ENCODE measurements at places on chromosomes 12 and 14.

DNA sequence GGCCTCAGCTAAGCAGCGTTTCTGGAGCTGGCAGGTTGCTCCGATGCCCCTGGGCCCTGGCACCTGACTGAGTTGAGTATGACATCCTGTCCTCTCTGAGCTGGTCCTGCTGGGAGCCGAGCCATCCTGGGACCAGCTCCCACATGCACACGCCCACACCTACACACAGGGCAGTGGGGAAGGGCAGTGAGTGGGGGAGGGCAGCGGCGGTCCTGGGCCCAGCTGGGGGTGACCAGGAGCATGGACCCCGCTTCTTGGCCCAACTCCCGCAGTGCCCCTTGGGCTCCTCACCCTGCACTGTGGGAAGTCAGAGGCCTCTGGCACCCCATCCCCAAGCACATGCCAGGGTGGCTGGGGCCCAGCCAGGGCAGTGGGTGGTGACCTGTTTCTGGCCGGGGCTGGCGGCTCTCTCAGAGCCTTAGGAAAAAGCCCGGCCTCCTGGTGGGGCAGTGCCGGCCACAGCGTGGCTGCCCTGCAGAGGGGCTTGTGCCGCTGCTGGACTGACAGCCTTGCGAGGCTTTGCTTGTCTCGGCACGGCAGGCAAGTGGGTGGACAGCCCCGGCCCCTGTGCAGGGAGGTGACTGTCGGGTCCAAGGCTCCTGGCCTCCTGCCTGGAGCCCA, 5.9 kb upstream of the CRIP2 start:
- DNase-seq: no peak

DNA sequence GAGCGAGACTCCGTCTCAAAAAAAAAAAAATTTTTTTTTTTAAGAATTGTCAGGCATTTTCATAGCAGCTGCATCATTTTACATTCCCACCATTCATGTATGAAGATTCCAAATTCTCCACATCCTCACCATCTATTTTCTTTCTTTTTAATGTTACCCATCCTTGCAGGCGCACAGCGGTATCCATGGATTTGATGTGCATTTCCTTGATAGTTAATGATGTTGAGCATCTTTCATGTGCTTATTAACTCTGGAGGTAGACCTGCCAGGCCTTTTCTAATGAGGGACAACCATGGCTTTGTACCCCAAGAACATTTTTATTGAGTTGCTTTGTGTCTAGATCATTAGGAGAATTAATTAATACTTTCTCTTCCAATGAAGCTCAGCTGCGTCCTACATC, 1.6 kb upstream of the RNF34 start:
- DNase-seq: no peak

DNA sequence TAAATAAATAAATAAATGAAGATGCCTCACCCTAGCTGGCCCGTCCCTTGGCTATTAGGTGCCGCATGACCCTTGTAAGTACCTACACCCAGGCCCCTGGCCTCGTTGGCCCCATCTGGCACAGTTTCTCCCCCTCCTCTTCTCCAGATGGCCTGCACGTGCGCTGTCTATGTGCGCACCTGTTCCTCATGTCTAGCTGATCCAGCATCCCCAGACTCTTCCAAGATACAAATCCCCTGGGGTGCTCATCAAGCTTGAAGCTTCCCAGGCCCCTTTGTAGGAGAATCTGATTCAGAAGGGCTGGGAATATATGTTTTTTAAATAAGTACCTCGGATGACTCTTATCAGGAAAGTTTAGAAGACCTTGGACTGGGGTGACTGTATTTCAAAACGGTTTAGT, 133.3 kb downstream of the CHST11 start:
- DNase-seq: no peak

DNA sequence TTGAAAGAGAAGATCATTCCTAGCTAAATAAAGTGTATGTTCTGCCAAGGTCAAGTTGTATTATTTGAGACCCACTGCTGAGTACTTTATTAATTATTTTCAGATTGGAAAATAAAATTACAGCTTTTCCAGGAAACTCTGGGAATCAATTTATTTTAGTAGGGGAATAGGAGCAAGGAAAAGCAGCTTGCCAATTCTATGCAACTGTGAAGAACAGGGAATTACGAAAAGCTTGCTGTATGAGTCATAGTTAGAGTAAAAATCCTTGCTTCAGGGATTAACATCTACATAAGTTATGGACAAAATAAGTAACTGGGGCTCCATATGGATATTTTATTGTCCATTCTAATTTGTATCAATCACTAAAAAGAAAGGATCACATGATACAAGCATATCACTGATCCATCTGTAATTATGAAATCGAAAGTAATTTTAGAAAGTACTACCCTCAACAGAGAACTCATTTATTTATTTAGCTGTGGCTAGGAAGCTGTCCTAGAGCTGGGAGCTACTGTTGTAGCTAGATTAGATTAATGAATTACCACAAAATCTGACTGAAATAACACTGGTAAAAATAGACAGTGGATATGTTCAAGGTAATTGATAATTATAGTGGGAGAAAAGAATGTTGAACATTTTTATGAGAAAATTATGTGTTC, 303.5 kb upstream of the NPAS3 start:
- no peak for DNase-seq

DNA sequence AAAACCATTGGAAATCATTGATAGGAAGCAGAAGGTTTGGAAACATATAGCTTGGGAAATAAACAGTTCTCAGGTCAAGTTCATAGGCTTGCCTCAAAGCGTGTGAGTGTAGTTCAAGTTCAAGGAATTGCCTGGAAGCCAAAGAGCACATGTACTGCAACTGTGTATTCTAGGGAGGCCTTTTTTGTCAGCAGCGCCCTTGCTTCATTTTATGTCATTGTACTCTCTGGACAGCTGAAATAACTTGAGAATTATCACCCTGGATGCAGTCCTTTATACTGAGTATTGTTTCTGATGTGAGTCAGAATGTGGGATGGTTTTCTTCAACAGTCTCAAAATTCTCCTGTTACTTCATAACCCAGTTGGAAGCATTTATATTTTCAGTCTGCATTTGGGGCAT, 16.0 kb upstream of the EVL start:
- DNase-seq: no peak

- no peak for DNase-seq
Observed at GRCh38 chr12:51192284-51192671, 19.3 kb upstream of the TFCP2 start.

- DNase-seq: no peak
Observed at GRCh38 chr12:22126758-22127157, 80.7 kb downstream of the CMAS start.

DNA sequence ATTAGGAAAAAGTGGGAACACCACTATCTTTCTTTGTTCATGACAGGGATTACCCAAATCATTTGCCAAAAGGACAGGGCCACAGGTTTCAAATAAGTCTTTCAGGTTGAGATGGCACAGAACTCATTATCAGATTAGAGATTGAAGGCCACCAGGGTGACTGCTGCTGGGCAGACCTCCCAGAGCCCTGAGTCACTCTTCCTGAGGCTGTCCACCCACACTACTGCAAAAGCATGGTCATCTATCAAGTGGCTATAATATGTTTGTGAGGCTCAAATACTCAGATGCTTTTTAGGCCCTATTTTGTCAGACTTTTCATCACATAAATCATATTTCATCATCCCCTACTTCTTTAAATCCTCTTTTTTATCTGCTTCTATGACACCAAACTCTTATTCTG, 155.3 kb upstream of the CCDC196 start:
- DNase-seq: no peak

GRCh38 chr12:113582521-113583218, 111.0 kb upstream of the LHX5 start:
- DNase-seq: no peak

DNA sequence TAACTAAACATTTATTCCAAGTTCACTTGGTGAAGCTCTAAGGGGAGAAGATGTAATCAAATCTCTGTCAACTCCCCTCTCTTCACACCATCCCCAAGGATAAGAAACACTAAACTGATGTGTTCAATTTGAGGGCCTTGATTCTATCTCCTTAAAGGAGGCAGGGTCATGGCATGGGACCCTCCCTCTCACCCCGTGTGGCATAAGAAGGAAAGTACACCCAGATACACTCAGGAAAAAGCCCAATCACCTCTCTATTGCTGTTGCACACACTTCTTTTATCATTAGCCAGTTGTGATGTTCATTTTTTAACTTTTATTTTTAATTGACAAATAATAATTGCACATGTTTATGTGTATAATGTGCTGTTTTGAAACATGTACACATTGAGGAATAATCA, 35.1 kb downstream of the WASHC3 start:
- no peak for DNase-seq

- DNase-seq: no peak
Observed at GRCh38 chr14:89719366-89720075, 235.0 kb downstream of the EFCAB11 start.

- no peak for DNase-seq
Observed at GRCh38 chr12:130611026-130611905, 104.8 kb downstream of the RIMBP2 start.

DNA sequence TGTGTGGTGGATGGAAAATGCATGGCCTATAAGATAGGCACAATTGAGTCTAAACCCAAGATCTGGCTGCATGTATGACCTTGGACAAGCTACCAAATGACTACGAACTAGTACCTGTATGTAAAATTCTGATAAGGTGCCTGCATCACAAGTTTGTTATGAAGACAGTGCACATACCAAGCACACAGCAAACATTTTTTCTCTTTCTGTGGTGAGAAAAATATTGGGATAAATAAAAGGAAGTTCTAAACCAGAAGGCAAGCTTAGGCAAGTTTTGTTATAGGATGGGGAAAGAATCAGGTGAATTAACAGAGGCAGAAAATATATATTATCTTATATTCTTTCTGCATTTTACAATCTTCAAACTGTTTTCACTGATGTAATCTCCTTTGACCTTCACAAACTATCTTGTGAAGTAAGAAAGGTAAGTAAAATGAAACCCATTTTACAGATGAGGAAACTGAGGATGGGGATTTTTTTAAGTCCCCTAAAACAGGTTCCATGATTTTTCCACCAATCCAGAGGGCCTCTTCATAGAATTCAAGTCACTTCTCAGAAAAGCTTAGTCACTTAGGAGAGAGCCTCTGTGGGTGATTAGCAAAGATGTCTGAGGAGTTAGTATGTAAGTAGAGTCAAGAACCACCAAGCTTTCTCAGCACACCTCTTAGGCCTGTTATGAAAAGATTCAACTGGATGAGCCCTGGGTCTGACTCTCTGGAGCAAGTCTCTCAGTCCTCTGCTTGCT, 132.0 kb upstream of the RAP1B start:
- no peak for DNase-seq

- DNase-seq: no peak
Observed at GRCh38 chr12:48990552-48990951, 8.6 kb downstream of the DDN start.

GRCh38 chr12:26122681-26123481, 2.0 kb downstream of the BHLHE41 start:
- peak; percentile 34 for DNase-seq

DNA sequence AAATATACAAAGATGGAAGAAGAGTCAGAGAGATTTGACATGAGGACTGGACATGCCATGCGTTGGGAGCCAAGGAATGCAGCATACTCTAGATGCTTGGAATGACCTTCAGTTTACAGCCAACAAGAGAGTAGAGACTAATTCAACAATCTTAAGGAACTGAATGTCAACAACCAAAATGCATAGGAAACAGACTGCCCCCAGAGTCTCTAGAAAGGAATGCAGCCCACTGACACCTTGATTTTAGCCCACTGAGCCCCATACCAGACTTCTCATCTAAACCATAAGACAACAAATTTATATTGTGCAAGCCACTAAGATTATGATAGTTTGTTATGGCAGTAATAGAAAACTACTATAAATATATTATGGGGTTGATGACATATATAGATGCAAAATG, 611.2 kb downstream of the RPS29 start:
- no peak for DNase-seq

GRCh38 chr12:94286583-94287244, 138.3 kb downstream of the PLXNC1 start:
- no peak for DNase-seq

- DNase-seq: no peak
Observed at GRCh38 chr12:68490476-68490875, 120.2 kb upstream of the RAP1B start.

- no peak for DNase-seq
Observed at GRCh38 chr12:122412851-122413433, 9.5 kb downstream of the CLIP1 start.

GRCh38 chr14:20415782-20416206, 2.5 kb upstream of the TEP1 start:
- DNase-seq: no peak

GRCh38 chr12:110543252-110543959, 39.7 kb downstream of the PPTC7 start:
- no peak for DNase-seq

DNA sequence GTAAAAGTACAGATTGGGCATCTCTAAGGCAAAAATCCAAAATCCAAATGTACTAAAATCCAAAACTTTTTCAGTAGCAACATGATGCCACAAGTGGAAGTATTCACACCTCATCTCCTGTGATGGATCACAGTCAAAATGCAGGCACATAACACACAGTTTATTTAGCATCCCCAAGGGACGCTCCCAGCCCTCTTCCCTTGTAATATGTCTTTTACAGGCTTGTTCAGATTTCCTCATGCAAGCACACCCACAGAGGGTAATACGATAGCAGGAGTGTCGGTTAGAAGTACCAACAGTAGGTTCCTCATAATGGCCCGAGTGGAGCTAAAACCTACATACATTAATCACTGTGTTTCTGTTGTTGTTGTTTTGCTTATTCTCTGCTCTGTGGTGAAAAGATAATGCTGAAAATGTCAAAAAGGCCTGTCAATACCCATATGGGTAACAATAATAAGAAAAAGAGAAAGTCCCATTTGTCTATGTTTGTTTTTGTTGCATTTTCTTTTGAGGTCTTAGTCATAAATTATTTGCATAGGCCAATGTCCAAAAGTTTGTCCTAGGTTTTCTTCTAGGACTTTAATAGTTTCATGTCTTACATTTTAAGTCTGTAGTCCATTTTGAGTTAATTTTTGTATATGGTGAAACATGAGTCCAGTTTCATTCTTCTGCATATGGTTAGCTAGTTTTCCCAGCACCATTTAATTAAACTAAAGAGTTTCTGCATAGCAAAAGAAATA, 133.1 kb downstream of the LRIG3 start:
- DNase-seq: no peak

DNA sequence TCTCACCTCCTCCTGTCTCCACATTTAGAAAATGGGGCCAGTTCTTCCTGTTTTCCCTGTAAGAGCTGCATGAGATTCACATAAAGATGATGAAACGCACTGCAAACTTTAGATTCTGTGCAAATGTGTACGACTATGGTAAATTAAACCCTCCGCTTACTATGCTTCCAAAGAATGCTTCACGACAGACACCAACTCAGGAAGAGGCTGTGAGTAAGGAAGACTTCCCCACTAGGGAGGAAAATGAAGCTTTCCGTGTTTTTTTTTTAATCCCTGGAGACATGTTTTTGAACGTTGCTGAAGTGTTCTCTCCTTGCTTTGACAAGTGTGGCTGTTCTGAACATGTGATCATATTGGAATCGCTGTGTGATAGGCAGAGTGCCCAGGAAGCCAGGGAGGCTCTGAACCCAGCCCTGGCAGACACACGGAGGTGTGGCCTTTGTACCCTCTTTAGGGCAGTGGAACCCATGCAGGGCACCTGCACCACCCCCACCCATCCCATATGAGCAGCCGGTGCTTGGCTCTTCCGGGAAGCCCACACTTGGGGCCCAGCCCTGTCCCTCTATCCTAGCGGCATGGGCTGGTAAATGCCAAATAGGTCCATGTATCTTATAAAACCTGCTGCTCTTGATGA, 7.5 kb upstream of the SYNE3 start:
- peak; percentile 69 for DNase-seq

Measured in upper lobe of left lung (tissue), 6 donors.